LNCaP clone FGC (cell line): ENCODE measurements at places on chromosomes 12 and 14.

- no peak for DNase-seq
These were observed 145.4 kb downstream of the C12orf50 start for GRCh38 chr12:87883806-87884205.

DNA sequence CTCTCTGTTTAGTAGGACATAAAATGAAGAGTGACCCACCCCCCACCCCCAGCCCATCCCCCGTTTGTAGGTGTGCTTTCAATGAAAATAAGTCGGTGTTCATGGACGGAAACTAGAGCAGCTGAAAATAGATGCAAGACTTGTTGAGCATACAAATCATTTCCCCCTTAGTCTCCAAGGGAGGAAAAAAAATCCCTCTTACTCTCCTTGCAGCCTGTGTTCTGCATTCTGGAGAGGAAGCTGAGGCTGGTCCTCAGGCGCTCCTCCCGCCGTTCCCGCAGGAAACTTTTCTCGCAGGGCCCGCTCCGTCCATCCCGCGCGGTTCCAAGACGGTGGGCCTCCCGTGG lies 259.0 kb upstream of the E2F7 start:
- DNase-seq = no peak

GRCh38 chr14:64092940-64093339 lies 201.2 kb downstream of the ESR2 start:
- peak; percentile 64 for DNase-seq

DNA sequence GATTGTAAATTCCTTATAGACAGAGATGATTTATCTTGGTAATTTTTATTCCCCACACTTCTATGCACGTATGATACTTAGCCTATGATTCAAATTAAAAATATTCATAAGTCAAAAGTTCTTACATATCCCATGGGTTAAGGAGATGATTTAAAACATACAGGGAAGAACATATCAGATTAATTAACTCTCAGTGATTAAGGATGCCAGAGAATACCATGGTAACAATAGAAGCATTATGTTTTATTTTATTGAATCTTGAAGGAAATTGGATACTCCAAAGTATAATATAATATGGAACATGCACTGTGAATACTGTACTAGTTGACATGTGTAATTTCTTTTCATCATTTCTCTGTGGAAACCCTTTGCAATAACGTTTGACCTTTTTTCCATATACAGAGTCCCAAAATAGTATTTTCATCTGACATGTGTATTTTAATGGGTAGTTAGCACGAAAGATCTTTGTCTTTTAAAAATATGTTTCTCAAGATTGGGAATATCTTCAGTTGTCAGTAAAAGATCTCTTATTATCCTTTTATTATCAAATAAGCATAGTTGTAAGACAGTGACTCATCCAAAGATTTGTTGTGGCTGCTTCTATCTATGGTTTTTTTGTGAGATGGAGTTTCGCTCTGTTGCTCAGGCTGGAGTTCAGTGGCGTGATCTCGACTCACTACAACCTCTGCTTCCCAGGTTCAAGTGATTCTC lies 166.7 kb downstream of the RAD51B start:
- no peak for DNase-seq

- no peak for DNase-seq
These were observed 1.7 kb downstream of the PLEK2 start for GRCh38 chr14:67410313-67410712.

GRCh38 chr14:23660290-23661226 lies 24.4 kb downstream of the DHRS2 start:
- DNase-seq = no peak

- peak; percentile 80 for DNase-seq
These were observed 8.7 kb downstream of the C14orf180 start for GRCh38 chr14:104588066-104588857.

- no peak for DNase-seq
These were observed 16.2 kb upstream of the DICER1 start for GRCh38 chr14:95173518-95173917.

GRCh38 chr12:62647586-62647985 lies 181.0 kb downstream of the MON2 start:
- no peak for DNase-seq

GRCh38 chr12:7695566-7696197 lies at the start of gene GDF3:
Gene GDF3, minus strand, starts transcription at chr12:7695775. Its CDS starts 47 bp downstream, at chr12:7695728.
- DNase-seq = no peak

DNA sequence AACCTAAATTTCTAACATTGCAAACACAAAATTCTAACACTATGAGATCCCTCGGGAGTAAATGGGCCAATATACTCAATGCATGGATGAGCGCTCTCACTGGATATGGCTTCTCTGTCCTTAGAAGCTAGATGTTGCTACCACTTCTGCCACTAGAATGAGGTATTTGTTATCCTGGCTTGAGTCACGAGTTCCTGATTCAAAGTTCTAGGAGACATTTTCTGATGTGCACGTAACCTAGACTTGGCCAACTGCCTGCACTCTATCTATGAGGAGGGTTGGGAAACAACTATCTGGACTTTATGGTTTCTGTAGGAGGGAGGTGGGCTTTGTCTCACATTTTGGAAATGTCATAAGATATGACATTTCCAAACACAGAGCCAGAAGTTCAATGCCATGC lies 37.6 kb downstream of the FERMT2 start:
- DNase-seq = no peak

DNA sequence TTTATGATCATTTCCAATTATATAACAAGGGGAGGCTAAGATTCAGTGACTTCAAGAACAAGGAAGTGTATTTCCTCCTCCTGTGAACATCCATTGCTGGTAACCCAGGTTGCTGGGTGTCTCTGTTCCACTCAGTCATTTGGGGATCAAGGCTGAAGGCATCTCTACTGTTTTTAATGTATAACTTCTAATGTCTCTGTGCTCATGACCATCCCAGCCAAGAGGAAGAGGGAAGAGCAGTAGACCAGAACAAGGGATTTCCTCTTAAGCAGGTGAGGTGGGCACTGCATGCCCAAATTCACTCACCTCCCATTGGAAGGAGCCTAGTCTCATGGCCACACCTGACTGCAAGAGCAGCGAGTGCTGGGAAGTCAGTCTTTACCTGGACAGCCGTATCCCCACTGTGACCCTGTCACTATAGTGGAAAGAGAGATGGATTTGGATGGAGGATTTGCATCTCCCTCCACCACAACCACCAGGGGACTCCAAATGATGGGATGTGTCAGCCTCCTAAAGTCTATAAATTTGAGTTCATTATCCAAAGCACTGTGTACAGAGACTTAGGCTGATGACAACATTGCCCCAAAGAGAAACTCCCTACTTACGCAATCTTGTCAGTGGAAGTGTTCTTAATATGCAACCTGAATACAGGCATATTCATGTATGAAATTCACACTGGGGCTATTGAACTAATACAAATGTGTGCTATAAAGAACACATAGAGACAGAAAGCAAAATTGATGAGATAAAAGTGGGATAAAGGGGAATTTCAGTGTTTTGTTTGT lies 368.7 kb downstream of the TMEM132D start:
- DNase-seq = no peak

- peak; percentile 70 for DNase-seq
These were observed 379.6 kb downstream of the LRIG3 start for GRCh38 chr12:58540480-58541299.

DNA sequence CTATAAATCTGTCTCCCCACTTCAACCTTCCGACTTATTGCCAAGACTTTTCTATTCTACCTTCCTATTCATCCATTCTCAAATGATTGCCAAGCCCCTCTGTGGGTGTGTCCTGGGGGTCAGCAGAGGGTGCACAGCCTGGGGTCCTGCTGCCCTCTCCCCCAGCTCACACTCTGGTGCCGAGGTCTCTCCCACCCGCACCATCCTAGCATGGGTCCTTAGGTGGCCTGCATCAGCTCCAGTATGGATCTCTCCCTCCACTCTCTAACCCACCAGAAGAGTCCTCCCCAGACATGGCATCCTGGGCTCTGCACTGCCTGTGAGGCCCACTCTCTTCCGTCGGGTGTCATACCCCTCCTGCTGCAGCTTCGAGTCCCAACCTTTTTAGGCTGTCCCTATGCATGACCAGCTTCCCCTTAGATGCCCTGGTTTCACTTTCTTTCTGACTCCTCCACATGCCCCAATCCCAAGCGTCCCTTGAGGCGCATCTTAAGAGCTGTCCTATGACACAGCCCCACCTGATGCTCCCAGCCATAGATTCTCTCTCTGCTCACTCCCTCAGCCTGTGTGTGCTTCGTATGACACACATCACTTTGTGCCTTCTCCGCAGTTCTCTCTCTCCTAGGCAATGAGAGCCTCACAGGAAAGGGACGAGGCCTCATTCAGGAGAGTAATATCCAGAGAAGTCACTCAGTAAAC lies 43.9 kb downstream of the GIT2 start:
- DNase-seq = no peak

GRCh38 chr12:74264692-74265091 lies 272.9 kb upstream of the ATXN7L3B start:
- DNase-seq = no peak

DNA sequence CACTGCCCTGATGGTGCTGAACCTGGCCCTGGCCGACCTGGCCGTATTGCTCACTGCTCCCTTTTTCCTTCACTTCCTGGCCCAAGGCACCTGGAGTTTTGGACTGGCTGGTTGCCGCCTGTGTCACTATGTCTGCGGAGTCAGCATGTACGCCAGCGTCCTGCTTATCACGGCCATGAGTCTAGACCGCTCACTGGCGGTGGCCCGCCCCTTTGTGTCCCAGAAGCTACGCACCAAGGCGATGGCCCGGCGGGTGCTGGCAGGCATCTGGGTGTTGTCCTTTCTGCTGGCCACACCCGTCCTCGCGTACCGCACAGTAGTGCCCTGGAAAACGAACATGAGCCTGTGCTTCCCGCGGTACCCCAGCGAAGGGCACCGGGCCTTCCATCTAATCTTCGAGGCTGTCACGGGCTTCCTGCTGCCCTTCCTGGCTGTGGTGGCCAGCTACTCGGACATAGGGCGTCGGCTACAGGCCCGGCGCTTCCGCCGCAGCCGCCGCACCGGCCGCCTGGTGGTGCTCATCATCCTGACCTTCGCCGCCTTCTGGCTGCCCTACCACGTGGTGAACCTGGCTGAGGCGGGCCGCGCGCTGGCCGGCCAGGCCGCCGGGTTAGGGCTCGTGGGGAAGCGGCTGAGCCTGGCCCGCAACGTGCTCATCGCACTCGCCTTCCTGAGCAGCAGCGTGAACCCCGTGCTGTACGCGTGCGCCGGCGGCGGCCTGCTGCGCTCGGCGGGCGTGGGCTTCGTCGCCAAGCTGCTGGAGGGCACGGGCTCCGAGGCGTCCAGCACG lies 4.7 kb downstream of the LTB4R start:
- DNase-seq = no peak

DNA sequence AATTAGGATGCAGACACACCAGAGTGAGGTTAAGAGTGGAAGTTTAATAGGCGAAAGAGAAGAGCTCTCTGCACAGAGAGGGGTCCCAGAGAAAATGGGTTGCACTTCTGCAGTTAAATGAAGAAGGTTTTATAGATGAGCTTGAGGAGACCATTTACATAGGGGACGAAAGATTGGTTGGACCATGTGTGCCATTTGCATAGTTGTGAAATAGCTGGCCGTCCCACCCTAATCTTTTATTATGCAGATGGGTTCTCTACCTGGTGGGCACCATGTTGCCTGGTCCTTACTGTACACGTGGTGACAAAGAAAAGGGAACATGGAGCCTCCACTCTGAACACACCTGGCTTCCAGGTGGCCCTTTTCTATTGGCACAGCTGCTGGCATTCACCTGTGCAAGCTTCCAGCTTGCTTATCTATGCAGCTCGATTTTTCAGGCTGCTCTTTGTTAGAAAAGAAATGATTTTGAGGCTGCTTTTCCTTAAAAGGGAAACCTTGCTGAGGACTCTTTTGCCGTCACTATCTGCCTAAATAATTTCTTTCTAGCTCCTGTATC lies 67.1 kb upstream of the SRSF5 start:
- no peak for DNase-seq

DNA sequence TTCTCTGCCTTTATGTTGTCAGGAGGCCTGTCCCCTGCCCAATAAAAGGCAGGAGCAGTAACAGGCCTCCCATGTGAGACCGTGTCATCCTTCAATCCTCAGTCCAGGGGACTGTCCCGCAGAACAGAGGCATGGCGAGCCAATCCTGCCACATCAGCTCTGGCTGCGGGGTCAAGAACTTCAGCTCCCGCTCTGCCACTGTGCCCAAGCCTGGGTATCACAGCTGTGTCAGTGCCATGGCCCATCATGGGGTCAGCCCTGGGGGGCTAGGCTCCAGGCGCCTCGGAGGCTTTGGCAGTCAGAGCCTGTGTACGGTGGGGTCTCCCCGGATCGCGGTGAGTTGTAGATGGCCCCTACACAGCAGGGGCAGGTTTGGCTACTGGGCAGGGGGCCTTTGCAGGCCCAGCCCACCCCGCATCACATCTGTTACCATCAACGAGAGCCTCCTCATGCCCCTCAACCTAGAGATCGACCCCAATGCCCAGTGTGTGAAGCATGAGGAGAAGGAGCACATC lies 19.9 kb upstream of the KRT83 start:
- DNase-seq = no peak

DNA sequence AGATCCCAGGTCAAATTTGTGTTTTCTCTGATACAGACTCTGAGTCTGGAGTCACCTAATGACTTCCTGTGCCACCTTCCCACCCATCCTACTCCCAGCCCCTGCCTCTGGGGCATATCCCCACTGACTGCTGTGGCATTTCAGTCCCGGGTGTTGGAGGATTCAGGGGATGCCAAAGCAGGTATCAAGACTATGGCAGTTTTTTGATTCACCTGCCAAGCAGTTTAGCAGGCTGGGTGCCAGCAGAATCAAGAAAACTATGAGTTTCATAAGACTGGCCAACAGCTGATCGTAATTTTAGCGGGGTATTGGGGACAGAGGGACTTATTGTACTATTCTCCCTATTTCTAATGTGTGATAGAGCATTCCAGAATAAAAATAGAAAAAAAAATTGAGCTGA lies 4.6 kb downstream of the PLEKHH1 start:
- DNase-seq = no peak
